ENCODE measurements at places on chromosomes 6 and 20.

GRCh38 chr6:71386215-71386614 is 97.6 kb downstream of the OGFRL1 start:
- no peak for DNase-seq

- no peak for DNase-seq
These were observed 15.2 kb downstream of the CDH4 start for GRCh38 chr20:61267241-61267640.

DNA sequence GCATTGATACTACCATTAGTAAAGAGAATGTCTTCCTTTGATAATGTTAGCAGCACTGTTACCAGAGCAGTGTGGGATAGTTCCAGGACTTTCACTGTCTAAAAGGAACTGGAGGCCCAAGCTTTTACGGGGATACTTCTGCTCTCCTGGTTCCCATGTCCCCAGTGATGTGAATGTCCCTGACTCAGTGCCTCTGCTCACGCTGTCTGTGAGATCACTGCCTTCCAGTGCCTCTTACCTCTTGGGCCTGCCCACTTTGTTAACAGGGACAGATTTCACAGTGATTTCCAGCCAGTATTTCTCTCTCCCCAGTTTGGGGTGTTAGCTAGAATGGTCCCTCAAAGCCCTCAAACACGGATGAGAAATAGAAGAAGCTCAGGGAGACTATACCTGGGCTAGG is 14.4 kb downstream of the PTPRA start:
- DNase-seq: no peak

DNA sequence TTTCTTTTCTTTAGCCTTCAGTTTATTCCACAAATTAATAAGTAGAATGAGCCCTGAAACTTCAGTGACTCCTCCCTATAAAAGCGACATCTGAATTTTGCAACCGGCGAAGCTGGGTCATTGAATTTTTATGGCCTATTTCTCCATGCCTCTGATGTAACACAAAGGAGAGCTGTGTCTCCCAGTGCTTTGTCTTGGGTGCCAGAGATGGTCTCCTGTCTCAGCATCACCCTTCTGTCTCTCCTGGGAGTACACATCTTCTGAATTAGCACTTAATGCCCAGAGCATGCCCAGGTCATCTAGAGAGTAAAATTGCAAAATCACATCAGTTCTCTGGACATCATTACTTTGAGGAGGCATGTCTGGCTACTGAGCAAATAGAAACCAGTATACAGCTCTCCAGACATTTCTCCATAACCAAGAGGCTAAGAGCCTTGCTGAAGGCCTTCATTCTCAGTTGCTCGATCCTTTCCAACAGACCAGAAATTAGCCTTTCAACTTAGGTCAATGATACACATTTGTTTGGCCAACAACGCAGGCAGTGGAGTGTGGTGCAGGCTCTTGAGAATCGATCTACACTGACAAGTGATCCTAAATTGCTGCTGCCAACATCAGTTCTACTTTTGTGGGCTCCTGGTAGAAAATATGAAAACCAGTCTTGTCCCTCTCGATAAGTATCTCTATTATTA is 176.0 kb upstream of the FOXQ1 start:
- no peak for DNase-seq

- DNase-seq: no peak
These were observed 275.2 kb downstream of the GMDS start for GRCh38 chr6:1970151-1970561.

GRCh38 chr6:136771306-136771705 is 21.0 kb downstream of the MAP3K5 start:
- no peak for DNase-seq
